ENCODE measurements at places on chromosomes 3 and 15. TPM values are rescaled to one million over a fixed set of nuclear protein-coding genes. Genes with fewer than 3 reads are reported as not detected.

DNA sequence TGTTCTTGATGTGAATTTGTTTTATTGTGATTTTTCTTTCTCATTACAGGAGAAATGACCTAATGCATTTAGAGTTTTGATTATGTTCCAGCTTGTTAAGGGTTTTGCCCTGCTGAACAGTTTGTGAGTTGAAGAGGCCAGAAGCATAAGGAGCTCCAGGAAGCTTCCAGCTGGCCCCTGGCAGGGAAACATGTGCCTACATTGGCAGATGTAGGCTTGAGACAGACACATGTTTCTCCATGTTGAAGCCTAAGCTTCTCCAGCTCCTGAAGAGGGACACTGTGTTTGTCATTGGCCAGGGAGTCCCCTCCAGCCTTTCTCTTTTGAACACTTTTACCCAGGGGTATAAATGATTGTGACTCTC is 88.4 kb downstream of the ASB7 start:
- DNase-seq: no peak

DNA sequence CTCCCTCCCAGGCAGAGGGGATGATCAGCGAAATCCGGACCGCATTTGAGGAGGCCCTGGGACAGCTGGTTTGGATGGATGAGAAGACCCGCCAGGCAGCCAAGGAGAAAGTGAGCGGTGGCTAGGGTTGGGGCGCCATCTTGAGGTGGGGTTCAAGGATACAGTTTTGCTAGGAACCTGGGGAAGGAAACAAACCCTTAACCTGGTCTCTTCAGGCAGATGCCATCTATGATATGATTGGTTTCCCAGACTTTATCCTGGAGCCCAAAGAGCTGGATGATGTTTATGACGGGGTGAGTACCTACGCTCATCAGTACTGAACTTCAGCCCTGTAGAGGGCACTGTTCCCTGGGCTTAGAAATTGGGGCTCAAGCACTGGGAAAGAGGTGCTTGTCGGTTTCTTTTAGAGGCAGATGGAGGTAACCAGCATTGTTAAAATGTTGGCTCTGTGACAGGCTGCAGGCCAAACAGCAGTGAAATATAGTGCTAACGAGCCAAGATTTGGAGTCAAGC is 9.6 kb upstream of the PSMD2 start:
- DNase-seq: peak; percentile 38

GRCh38 chr3:111769992-111770352 is 89.1 kb upstream of the PHLDB2 start:
- no peak for DNase-seq

CFAP91 gene
- polyA plus RNA-seq: not detected

DUOXA1 gene
- not detected for polyA plus RNA-seq

GRCh38 chr15:34700891-34701427 is 53.8 kb downstream of the GJD2 start:
- no peak for DNase-seq

All from IMR-90 (cell line).